ENCODE measurements at places on chromosomes 11 and 22.

GRCh38 chr11:44628730-44629700, 63.6 kb downstream of the CD82 start:
- DNase-seq, result no peak

GRCh38 chr22:50253941-50254340, 2.9 kb upstream of the HDAC10 start:
- no peak for DNase-seq

DNA sequence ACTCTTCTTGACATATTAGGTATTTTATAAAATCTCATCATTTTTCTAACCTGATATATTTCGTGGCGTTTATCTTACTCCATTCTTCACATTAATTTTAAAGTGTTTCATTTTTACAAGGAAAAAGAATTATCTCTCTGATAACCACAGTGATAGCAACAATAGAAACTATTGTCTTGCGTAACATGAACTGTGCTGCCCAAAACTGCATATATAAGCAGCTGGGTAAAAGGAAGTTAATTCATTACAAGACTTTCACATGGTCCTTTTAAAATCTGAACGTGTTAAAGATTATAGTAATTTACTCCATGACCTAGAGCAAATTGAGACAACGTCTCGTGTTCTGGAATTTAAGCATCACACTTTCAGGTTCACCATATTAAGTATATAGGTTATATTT, 210.4 kb upstream of the GRIA4 start:
- no peak for DNase-seq

GRCh38 chr22:44658311-44658953, 43.6 kb upstream of the PRR5 start:
- DNase-seq, result no peak

DNA sequence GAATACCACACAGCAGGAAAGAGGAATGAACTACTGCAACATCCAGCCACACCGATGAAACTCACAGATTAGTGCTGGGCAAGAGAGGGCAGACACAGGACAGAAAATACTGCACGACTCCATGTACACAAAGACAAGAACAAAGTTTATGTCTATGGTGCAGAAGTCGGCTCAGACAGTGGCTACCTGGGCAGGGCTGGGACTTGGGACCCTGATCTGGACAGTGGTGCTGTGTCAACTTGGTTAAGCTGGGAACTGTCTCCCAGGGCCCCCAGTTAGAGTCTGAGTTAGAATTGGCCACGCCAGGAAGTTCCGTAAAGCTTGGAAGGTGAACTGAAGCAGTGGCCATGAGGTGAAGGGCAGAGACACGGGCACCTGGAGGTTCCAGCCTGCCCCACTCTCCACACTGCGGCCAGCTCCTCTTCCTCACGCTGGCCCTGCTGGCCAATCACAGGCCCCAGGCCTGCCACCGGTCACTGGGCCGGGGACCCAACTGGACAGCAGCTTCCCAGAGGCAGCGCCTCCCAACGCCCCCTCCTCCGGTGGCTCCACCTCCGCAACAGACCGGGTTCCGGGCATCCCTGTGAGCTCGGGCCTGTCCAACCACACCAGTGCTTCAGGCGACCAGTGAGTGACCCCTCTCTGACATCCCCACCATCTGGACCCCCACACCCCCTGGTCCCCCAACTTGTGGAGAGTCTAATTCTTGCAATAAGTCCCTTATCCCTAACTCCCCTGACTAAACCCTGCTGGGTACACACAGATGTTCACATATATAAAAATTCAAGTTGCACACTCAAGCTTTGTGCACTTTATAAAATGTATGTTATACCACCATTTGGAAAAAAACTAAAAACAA, 93.7 kb downstream of the MICAL3 start:
- DNase-seq, result no peak

DNA sequence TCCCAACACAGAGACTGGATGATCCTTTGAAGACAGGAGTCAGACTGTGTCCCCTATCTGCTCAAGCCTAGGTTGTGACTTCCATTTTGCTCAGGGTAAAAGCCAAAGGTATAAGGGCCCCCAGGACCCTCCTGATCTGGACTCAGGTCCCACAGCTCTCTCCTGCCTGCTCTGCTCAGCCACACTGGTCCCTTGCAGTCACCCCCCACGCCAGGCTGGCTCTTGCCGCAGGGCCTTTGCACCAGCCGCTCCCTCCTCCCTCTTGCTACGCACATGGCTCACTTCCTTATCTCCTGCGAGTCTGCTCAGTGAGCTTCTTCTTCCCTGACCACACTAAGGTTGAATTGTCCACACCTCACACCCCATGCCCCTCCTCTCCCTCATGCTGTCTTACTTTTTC, 28.4 kb upstream of the CACNG2 start:
- no peak for DNase-seq

DNA sequence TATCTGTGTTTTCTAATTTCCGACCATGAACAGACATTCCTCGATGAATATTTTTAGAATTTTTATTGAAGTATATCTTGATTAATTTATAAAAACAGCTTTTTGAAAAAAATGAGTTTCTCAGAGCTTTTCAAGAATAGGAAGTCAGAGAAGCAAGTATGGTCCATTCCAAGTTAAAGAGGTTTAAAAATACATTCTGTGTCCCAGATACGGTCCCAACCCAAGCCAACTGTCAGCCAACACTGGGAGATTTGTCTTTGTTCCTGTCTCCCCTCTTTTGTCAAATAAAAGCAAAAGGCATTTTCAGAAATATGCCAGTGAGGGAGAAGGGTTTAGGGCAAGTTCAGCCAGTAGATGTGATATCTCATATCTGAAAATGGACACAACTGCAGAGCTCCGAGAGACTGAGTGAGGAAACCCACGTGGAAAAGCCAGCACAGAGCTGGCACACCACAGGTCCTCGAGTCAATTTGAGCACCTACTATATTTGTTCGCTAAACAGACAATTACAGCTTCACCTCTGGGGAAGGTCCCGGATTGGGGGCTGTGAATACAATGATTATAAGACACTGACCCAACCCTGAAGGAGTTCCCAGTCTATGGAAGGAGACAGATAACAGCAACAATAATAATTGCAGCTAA, 59.8 kb downstream of the C11orf91 start:
- no peak for DNase-seq

GRCh38 chr11:34915136-34916014, 804 bp downstream of the APIP start:
- no peak for DNase-seq

DNA sequence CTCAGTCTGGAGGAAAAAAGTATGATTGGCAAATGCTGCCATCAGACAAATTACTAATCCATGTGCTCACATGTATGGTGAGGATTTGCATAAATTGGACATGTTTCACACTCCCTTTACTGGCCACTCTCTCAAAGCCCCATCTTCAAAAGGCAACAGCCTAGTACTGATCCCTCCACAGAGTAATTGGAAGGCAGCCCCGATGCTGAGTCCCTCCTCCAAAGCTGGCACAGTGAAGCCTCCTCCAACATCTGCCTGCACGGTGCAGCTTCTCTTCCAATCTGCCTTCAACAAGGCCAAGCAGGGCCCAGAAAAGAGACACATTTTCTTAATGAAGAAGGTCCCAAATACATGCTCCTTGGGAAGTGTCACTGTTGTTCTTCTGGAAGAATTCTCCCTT, 350.6 kb downstream of the OPCML start:
- DNase-seq, result no peak

DNA sequence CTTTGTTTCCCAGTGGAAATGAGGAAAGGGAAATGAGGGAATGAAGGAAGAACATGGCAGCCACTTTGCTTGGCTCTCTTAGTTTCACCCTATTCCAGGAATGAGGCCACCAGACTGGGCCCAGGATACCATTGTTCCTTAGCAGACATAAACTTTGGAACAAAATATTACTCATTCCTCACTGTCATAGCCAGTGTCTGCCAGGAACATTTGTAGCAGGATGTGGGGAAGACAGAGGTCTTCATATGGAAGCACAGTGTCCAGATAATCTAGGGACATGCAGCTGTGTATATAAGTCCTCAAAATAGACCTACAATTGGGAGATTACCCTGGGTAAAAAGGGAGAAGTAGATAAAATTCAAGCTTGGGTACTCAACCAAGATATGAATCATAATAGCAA, 15.2 kb upstream of the FUT4 start:
- DNase-seq, result no peak

DNA sequence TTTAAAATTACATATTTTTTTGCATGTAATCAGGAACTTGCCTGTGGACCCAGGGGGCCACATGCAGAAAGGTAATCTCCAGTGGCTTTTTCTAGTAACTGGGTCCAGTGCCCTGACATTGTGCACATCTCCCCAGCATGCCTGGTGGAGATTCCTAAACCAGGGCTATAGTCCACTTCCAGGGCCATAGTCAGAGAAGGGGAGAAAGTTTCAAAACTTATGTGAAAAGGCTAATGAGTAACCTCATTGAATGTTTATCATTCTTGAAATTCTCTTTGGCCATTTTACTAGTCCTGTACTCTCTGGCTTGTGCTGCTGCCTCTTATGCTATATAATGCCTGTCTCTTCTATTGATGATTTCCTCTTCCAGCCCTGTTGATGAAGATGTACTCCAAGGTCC, 47.8 kb downstream of the BARX2 start:
- no peak for DNase-seq

DNA sequence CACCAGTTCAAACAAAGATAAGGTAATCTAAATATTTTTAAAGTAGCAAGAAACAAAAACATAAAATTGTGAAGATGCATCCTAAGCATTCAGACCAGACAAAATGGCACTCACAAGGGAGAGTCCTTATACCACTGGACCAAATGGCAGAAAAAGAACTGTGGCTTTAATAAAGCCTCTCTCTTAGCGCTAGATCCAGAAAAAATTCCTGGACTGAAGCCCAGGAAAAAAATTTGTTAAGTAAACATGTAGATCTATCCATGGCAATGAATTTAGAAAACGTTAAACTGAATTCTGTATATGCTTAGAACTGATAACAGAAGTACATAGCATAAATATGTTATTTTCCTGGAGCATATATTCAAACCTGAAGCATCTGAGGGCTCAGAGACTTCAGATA, 11.8 kb upstream of the CD59 start:
- no peak for DNase-seq

DNA sequence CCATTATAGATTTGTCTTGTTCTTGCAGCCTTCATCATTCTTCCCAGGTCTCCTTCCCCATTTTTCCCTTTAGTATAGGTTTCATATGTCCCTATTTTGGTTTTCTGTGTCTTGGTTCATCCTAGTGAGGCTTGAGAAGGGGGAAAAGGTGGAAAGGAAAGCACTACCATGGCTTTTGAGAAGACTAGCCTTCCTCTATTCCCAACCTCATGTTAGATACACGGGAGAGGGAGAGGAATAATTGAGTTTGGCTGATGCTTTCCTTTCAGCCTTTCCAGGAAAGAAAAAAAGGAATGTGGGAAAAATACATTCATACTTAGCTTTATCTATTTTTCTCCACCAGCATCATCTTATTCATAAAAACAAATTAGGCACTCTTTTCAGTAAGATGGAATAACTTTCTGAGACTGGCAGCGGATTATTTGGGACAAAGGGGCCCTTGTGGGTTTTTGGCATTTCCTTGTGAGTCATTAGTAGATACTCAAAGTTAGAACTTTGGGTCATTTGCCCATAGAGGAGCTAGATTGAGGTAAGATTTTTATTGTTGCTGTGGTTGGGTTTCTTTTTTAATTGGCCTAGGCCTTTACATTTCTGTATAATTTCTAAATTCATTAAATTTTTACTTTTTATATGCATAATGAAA, 23.8 kb downstream of the CAPRIN1 start:
- no peak for DNase-seq

DNA sequence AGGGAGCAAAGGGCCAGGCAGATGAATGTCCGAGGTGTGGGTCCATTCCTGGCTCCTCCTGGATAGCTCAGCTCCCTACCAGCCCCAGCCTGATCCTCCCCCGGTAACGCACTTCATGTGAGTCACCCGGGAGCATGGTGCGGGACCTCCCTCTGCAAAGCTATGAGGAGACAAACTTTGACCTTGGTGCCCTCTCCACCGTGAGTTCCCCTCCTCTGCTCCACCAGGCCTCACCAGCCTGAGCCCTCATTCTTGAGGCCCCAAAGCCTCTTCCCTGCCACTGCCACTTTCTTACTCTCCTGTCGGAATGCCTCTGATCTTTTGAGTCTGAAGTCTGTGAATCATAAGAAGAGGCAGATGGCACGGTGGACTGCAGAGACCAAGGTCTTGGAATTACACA, 37.4 kb upstream of the CD82 start:
- DNase-seq, result no peak

GRCh38 chr11:132579634-132580327, 952.5 kb downstream of the OPCML start:
- no peak for DNase-seq

- no peak for DNase-seq
Measured at GRCh38 chr11:23995891-23996290, 501.0 kb upstream of the LUZP2 start.

GRCh38 chr11:128734103-128734831, 40.4 kb downstream of the FLI1 start:
- DNase-seq, result no peak

GRCh38 chr11:35235936-35236666, 97.1 kb downstream of the CD44 start:
- no peak for DNase-seq

DNA sequence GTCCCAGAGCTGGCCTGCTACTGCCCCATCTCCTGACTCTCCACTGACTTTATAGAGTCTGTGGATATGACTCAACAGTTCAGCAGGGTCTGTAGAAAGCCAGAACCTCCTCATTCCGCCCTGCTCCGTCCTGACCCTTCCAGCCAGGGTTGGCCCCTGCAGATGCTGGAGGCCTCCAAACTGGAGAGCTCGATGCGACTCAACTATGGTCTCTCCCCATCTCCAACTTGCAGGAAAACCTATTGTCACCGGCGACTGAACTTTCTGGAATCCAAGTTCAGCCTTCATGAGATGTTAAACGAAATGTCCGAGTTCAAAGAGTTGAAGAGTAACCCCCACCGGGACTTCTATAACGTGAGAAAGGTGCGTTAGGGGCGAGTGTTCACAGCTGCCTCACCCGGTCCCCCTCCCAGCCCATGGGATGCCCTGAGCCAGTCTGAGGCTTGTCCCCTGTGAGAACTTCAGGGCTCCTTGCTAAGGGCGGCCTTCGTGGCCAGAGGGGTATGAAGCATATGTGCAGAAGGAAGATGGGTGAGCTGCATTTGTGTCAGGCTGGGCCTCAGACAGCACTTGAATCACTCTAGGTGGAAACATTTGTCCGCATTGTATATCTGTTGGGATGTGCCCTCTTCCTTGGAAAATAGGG, 32.1 kb downstream of the AMPD3 start:
- no peak for DNase-seq

- no peak for DNase-seq
Measured at GRCh38 chr11:68040957-68041591, 2.2 kb downstream of the TCIRG1 start.

DNA sequence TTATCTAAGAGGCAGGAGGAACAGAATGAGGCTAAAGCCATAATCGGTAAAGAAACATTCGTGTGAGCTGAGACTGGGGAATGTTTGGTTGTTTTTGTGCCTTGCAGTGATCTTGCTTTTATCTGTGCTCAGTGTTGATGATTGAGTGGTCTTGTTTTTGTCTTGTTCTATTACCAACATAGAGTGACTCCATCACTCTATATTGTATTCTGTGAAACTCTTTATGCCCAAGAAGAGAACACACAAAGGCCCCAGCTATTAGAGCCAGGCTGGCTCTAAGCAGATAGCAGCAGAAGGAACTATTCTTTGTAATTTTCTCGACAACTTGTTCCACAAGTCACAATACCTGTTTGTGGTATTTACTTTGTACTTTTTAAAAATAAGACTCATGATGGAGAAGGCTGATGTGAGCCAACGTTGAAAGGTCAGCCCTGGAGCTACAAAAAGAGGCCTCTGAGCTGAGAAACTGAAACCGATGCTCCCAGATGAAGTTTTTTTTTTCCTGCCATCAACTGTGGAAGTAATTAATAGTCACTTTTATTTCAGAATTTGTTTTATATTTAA, 68.4 kb downstream of the LARGE1 start:
- no peak for DNase-seq

All from bone marrow (tissue), 2 donors.